ENCODE measurements at places on chromosomes 16 and 17.

GRCh38 chr17:62109378-62109902, 44.4 kb upstream of the MED13 start:
- DNase-seq = peak; percentile 76

GRCh38 chr17:33435721-33436301, 142.7 kb upstream of the ASIC2 start:
- no peak for DNase-seq

GRCh38 chr17:29214215-29215146, 32.2 kb upstream of the CRYBA1 start:
- DNase-seq = no peak

- DNase-seq = peak; percentile 40
Measured at GRCh38 chr16:65312795-65313194, 190.9 kb upstream of the CDH11 start.

DNA sequence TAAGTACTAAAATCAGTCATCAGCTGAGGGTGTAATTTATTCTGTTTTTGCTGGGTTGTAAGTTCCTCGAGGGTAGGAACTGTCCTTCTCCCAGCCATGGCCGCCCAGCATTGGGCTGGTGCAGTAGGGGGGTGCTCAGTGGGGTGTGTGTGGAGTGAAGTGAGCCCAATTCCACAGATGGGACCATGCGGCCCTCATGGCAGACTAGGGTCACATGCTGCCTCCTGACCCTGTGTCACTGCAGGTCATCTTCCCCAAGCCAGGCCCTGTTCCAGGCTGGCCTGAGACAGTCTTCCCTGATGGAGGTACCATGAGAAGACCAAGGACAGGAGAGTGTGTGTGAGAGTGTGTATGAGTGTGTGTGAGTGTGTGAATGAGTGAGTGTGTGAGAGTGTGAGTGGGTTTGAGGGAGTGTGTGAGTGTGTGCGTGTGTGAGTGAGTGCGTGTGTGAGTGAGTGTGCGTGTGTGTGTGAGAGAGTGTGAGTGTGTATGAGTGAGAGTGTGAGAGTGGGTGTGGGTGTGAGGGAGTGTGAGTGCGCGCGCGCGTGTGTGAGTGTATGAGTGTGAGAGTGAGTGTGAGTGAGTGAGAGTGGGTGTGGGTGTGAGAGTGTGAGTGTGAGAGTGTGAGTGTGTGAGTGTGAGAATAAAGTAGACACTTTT, 3.7 kb downstream of the SLC26A11 start:
- no peak for DNase-seq

GRCh38 chr16:67673712-67674580, 7.3 kb downstream of the C16orf86 start:
- DNase-seq = no peak

- DNase-seq = no peak
Measured at GRCh38 chr17:59525668-59526067, 39.7 kb upstream of the DHX40 start.
